Small intestine (tissue), 16 donors: ENCODE measurements at places on chromosomes 1 and 21. TPM values are rescaled to one million over a fixed set of nuclear protein-coding genes. Genes with fewer than 3 reads are reported as not detected.

- peak overlapping the region; percentile 27 for H3K27ac ChIP-seq
- H3K4me3 ChIP-seq: no peak overlapping the region
- H3K36me3 ChIP-seq: no peaks in the 10 kb centered on the region
- H3K27me3 ChIP-seq: no peaks in the 10 kb centered on the region
- no peaks in the 10 kb centered on the region for H3K4me1 ChIP-seq
Measured at GRCh38 chr1:87826681-87827251, 498.1 kb downstream of the LMO4 start.

DNA sequence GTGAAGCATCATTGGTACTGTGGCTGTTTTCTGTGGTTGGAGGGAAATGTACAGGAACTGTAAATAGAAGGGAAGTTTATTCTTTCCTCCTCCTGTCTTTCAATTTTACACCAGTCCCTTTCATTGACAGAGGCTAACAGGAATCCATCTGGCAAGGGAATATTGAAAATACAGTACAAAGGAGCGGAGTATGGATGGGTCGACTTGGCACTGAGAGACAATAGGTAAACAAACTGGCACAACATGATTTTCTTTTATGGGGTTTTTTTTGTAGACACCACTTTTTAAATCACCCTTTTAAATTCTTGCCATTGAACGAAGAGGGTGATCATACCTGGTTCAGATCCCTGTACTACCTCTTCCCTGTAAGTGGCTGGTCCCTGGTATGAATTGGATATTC is 341.3 kb downstream of the RWDD3 start:
- no peak overlapping the region for H3K4me3 ChIP-seq
- DNase-seq: no peak
- H3K4me1 ChIP-seq: no peaks in the 10 kb centered on the region
- H3K27me3 ChIP-seq: no peaks in the 10 kb centered on the region

The HSD3B2 gene
- 0.07 TPM for polyA plus RNA-seq

The SYT14 gene
- not detected for polyA plus RNA-seq

The RGS8 gene
- polyA plus RNA-seq: 0.01 TPM

GRCh38 chr21:46153247-46154154 is 1.9 kb downstream of the FTCD start:
- H3K4me1 ChIP-seq: no peaks in the 10 kb centered on the region
- peak; percentile 79 for DNase-seq
- H3K4me3 ChIP-seq: no peak overlapping the region
- H3K27me3 ChIP-seq: no peaks in the 10 kb centered on the region
- no peak overlapping the region for H3K27ac ChIP-seq

DNA sequence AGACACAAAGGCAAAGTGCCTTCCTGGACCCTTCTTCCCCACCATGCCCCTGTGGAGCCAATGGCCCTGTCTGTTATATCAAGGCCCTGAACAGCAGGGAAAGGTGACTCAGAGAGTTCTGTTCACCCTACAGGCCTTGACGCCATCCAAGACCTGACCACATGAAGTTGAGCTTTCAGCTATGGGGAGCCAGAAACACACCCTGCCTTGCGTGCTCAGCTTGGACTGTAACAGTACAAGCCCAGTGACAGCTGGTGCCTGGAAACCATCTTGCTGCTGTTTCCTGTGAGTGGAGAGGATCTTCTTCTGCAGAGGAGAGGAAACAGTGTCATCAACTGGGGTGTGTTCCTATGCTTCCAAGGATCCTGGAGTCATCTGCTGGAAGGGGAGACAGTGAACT is 165.0 kb upstream of the IRF2BP2 start:
- no peak for DNase-seq
- H3K27ac ChIP-seq: no peak overlapping the region
- H3K27me3 ChIP-seq: peaks cover 3% of the 10 kb centered on the region
- no peaks in the 10 kb centered on the region for H3K36me3 ChIP-seq
- H3K4me3 ChIP-seq: no peak overlapping the region

- H3K4me3 ChIP-seq: no peak overlapping the region
- H3K36me3 ChIP-seq: no peaks in the 10 kb centered on the region
- no peak overlapping the region for H3K27ac ChIP-seq
- no peak for DNase-seq
- peaks cover 31% of the 10 kb centered on the region for H3K27me3 ChIP-seq
- H3K4me1 ChIP-seq: peaks cover 3% of the 10 kb centered on the region
Measured at GRCh38 chr1:20720631-20721091, 2.9 kb upstream of the KIF17 start.

DNA sequence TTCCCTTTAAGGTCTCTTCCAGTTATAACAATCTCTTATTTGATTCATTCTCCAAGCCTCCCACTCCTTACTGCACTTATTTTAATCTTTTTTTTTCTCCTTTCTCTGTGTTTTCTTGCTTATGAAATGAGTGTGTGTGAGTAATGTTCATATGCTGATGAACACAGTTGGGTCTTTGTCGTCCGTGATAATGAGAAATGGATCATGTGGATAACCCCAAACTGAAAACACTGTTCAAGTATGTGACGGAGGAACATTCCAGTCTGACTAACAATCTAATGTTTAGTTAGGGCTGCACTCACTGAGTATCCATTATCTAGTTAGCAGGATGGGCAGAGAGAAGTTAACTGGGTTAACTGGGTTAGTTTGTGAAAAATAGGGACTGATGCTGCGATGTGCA is 253.1 kb upstream of the DUSP10 start:
- H3K27me3 ChIP-seq: no peaks in the 10 kb centered on the region
- H3K36me3 ChIP-seq: no peaks in the 10 kb centered on the region
- H3K27ac ChIP-seq: no peak overlapping the region
- no peak for DNase-seq

DNA sequence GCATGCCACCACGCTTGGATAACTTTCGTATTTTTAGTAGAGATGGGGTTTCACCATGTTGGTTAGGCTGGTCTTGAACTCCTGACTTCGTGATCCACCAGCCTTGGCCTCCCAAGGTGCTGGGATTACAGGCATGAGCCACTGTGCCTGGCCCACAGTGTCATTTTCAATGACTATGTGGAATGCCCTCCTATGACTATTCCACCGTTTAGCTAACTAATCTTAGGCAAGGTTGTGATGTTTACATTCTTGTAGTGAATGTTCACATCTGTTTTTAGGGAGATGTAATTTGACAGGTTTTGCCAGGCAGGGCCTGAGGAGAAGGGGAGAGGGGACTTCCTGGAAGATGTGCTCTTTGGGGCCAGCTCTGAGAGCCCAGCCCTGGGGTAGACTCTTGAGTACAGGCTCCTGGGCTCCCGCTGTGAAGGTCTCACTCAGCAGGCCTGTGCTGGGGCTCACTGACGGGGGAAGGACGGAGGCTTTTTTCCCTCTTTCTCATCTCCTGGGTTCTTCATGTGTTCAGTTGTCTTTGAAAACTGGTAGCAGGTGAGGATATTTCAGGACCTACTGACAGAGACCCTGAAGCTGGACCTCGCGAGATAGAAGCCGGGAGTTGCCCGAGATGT is 13.2 kb downstream of the COQ8A start:
- no peaks in the 10 kb centered on the region for H3K27me3 ChIP-seq
- no peak overlapping the region for H3K4me3 ChIP-seq
- no peaks in the 10 kb centered on the region for H3K4me1 ChIP-seq
- no peaks in the 10 kb centered on the region for H3K36me3 ChIP-seq
- no peak for DNase-seq

DNA sequence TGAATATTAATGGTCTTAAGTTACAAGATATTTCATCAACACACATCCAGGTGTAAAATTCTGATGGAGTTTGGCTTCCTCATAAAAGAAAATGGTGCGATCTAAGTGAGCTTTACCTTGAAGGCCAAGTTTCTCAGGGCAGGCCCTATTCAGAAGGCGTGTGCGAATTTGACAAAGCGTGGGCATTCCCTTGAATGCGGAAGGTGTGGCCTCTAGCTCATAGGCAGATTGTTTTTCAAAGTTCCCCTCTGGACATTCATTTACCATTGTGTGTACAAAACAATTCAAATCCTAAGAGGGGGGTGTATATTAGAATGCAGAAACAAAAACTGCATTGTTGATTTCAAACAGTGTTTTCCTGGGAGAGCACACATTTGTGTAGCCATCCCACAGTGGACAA is 411.9 kb upstream of the PKN2 start:
- no peak overlapping the region for H3K27ac ChIP-seq
- no peak for DNase-seq
- H3K4me1 ChIP-seq: no peaks in the 10 kb centered on the region
- no peaks in the 10 kb centered on the region for H3K27me3 ChIP-seq
- H3K36me3 ChIP-seq: no peaks in the 10 kb centered on the region

DNA sequence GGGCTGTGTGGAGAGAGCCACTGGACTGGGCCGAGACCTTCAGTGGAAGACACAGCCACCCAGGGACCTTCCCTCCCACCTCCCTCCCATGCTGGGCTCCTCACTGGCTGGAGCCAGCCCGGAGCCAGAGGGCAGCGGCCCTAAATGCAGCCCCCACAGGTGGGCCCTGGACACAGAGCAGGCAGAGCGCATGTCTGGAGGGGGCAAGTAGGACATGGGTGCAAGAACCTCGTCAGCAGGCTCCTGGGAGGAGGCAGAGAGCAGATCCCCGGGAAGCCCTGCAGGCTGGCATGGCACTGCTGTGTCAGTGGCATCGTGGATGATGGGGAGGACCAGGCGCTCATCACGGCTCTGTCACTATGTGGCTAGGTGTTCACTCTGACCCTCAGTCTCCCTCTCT is 45.7 kb downstream of the DMRTB1 start:
- H3K4me1 ChIP-seq: no peaks in the 10 kb centered on the region
- no peak overlapping the region for H3K27ac ChIP-seq
- DNase-seq: no peak
- no peak overlapping the region for H3K4me3 ChIP-seq
